Stimulated activated naive CD4-positive, alpha-beta T cell (primary cell): ENCODE measurements at places on chromosomes 6 and 20.

- DNase-seq, result no peak
These were observed 12.3 kb downstream of the RIN2 start for GRCh38 chr20:19770375-19770774.

- DNase-seq, result peak; percentile 6
These were observed 138.6 kb downstream of the DLL1 start for GRCh38 chr6:170152124-170152926.

GRCh38 chr20:11344939-11345338 lies 572.8 kb upstream of the BTBD3 start:
- DNase-seq, result no peak

DNA sequence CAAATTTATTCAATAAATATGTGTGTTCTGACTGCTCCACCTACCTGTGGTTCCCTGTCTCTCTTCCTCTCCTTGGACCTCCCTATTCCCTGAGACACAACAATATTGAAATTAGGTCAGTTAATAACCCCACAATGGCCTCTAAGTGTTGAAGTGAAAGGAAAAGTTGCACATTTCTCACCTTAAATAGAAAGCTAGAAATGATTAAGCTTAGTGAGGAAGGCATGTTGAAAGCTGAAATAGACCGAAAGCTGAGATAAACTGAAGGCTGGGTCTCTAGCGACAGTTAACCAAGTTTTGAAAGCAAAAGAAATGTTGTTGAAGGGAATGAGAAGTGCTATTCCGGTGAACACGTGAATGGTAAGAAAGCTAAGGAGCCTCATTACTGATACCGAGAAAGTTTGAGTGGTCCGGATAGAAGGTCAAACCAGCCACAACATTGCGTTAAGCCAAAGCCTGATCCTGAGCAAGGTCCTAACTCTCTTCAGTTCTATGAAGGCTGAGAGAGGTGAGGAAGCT lies 34.1 kb downstream of the UST start:
- DNase-seq, result no peak

GRCh38 chr20:41169791-41170351 lies 32.5 kb downstream of the PLCG1 start:
- no peak for DNase-seq

DNA sequence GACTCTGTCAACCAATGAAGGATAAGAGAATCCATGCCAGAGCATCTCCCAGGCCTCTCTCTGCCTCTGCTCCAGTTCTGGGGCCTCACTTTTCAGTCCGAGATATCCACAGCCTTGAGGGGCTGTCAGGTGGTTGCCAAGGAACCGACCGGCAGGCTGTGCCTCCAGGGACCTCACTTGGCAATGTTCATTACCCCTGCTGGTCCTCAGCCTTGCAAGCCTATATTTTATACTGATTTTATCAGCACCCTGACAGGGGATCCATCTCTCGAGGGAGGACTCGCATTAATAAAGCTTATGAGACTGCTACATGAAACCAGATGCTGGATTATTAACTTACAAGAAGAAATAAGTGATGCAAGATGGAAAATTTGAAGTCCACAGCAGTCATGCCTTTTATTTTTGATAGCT lies 39.9 kb downstream of the TMC2 start:
- no peak for DNase-seq
